ENCODE measurements at places on chromosomes 16 and 17.

GRCh38 chr16:30621765-30622164, 11.6 kb upstream of the ZNF689 start:
- peak; percentile 50 for DNase-seq

DNA sequence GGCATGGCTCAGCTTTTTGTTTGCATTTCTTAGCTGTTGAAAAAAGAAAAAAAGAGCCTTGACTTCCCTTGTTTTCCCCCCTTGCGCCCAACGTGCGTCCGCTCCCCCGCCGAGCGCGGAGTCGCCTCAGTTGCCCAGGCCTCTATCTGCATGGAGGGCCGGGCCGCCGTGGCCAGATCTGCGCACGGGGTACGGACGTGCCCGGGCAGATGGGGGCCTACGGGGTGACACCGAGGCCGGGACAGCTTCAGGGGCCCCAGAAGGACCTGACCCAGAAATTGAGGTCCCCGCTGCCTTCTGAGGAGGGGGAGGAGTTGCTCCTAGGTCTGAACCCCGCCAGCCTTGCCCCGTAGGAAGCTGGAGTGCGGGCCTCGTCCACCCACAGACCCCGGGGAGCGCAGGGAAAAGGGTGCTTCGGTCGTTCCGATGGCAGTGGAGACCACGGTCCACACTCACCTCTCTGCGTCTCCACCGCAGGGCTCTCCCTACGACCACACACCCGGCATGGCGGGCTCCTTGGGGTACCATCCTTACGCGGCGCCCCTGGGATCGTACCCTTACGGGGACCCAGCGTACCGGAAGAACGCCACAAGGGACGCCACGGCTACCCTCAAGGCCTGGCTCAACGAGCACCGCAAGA, 1.5 kb downstream of the IRX5 start:
- no peak for DNase-seq

DNA sequence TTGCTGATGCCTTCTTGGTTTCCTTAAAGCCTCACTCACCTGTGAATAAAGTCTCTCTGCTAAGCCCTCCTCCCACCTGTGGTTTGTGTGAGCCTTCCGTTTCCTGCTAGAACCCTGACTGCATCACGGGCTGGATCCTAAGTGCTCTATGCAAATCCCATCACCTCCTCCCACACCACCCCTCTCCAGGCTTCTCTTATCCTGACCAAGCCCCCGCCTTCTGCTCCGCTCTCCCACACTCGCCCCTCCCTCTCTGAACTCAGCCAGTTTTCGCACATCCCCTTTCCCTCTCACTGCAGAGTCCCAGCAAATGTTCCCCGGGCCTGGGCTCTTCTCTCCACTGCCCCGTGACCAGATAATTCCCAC, 51.8 kb downstream of the PIMREG start:
- no peak for DNase-seq

- DNase-seq, result no peak
Observed at GRCh38 chr17:30559656-30560055, 82.4 kb downstream of the GOSR1 start.

DNA sequence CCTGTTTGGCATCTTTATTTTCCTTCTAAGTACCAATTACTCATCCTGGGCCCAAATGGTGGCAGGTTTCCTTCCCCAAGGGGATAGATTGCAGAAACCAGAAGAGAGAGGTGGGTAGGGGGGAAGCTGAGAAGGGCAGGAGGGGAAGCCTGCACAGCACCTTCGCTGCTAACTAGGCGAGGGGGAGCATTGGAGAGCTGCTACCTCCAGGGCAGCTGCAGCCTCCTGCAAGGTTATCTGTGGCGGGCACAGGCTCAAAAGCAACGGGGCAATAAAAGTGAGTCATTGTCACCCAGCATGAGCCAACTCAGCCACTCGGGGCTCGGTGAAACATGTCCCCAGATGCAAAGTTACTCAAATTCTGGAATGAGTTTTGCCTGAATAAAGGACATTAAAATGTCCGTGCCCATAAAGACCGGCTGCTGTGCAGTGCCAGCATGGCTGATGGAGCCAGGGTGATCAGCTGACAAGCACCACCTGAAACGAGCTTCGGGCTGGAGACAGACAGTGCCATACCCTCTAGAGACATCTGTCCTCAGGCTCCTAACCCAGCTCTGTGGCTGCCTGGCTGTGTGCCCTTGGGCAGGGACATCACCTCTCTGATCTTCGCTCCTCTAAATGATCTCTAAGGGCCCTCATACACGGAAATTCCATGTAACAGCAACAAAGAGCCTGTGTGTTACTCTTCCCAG, 68.1 kb upstream of the GRIN2A start:
- no peak for DNase-seq

DNA sequence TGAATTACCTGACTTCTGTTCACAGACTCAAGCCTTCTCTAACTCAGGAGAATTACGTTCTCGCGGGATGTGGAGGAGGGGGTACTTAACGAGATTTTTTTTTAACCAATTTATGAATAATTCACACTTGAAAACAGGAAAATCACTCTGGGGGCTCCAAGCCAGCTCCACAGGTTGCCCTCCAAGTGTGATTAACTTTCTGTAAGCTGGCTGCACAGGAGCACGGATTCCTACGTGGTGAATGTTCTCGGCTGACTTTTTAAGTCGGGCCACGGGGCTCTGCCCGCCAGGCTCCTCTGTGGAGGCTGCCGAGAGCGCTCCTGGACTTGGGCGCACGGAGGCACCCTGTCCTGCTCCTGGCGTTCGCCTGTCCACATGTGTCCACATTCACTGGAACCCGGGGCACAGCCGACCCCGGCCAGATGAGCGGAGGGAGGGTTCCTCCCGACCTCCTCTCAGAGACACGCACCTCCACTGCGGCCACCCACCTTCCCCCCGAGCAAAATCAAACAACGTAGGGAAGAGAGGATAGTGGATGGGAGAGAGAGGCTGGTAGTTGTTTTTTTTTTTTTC, 147.1 kb upstream of the CHMP6 start:
- DNase-seq, result no peak

- DNase-seq, result no peak
Observed at GRCh38 chr17:55162556-55162946, 102.2 kb upstream of the HLF start.

DNA sequence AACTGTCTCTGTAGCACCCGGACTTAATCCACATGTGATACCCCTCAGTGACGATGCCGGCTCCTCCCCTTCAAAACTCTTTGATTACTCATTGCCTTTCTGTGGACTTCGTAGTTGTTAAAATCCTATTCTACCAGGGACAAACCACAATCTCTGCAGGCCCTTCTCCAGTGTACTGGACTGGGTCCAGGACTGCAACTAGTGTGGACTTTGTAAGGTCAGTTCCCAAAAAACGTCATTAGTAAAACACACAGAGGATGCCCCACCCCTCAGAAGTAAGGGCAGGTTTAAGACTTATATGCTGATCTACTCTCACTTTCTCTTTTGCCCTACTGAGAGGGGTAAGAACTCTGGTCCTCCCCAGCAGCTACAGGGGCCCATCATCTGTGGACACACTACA, 10.5 kb upstream of the NUDT7 start:
- DNase-seq, result no peak

GRCh38 chr17:9236286-9237052, 215.2 kb downstream of the NTN1 start:
- no peak for DNase-seq

DNA sequence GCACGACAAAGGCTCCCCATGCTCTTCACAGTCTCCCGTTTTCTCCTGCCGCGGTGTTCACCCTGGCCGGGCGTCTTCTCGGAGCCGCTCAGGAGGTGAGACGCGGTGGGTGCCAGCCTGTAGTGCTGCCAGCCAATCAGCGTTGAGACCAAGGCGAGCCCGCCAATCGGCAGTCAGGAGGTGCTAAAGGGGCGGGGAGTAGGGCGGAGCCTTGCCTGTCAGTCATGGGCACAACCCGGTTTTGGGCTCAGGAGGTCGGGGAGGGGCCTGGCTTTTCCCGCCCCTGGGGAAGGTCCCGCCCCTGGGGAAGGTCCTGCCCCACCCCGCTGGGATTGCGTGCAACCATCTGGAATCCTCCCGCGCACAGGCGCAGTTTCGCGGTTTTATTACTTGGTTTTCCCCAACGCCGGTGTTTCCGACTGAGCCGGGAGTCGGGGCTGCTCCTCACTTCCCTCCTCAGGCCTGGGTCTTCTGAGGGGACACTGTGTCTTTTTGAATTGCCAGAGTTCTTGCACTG, at the start of gene PRDM7:
Gene PRDM7, minus strand, starts transcription at position 92 of the 517 bp plus-strand sequence. CDS start 1,421 bp downstream, outside the sequence.
- peak; percentile 85 for DNase-seq

Measured in fibroblast of skin of left biceps (primary cell).